ENCODE measurements at places on chromosomes 2 and 18.

DNA sequence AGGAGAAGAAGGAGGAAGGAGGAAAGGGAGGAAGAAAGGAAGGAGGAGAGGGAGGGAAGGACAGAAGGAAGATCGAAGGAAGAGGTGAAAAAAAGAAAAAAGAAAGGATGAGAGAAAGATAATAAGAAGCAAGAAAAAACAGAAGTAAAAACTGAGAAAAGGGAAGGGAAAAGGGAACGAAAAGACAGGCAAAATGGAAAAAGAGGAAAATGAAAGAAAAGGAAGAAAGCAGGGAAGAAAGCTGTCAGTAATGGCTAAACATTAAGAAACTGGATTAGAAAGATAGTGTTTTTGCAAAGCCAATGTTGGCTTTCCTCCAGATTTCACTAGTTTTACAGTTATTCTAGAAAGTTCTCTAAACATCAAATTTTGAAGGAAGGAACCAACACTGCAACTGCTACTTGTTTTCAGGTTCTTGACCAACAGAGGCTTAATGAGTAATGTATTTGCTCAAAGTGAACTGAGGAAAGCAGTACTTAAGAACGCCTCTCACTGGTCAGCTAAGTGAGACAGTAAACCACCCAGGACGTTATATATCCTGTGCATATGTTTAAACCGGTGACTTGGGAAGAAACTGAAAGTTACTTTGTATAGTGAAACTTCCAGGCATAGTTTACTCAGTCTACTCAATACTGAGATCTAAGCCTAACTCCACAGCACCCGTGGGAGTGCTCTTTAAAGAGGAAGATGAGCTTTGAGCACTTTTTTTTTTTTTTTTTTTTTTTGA lies 286.2 kb upstream of the TRIB2 start:
- DNase-seq = peak; percentile 5

DNA sequence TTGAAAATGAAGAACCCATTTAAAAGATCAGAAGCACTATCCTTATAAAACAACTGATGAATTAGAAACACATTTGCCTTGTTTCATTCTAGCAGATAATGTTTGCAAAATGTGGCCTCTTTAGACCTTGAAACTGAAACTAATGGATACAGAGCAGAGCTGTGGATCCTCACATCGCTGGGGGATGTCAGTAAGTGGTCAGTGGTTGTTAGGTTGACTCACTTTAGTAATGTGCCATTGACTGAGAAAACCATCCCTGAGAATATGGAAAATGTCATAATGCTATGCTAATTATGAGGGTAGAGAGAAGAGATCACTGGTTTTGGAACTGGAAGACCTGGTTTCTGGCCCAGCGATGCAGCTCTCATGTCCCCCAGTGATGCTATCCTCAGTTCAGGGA lies 176.7 kb downstream of the MYO1B start:
- no peak for DNase-seq

GRCh38 chr2:22110244-22110651 lies 986.5 kb downstream of the TDRD15 start:
- DNase-seq = no peak

- DNase-seq = no peak
Measured at GRCh38 chr18:59810183-59810582, 89.6 kb upstream of the PMAIP1 start.

- DNase-seq = no peak
Measured at GRCh38 chr2:1635823-1636222, 108.5 kb downstream of the PXDN start.

- no peak for DNase-seq
Measured at GRCh38 chr2:96535331-96535730, 1.2 kb upstream of the ARID5A start.

DNA sequence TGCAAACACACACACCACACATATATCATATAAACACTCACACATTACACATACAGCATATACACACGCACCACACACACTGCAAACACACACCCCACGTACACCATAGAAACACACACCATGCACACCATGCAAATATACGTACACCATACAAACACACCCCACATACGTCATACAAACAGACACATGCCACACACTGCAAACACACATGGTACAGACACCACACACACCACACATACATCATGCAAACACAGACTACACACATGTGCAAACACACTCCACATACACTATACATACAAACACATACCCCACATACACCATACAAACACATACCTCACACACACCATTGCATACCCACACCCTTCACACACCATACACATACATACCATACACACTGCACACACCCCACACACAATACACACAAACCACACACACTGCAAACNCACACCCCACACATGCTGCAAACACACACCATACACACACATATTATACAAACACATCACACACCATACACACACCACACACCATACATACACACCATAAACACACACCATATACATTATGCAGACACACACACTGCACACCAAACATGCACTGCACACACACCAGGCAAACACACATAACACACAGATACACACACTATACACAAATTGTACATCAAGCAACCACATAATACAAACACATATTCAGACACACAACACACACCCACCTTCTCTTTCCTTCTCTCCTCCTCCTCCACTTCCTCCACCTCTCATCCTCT lies 120.4 kb downstream of the SEPTIN10 start:
- no peak for DNase-seq

GRCh38 chr18:63046375-63046774 lies 273.2 kb downstream of the BCL2 start:
- DNase-seq = no peak
